ENCODE measurements at places on chromosomes 11 and 22. TPM values are rescaled to one million over a fixed set of nuclear protein-coding genes. Genes with fewer than 3 reads are reported as not detected.

The TNNT3 gene
- total RNA-seq, result not detected

The ABCC8 gene
- total RNA-seq, result not detected

The CACNA1I gene
- total RNA-seq, result not detected

The TRIOBP gene
- 141 TPM for total RNA-seq

The TMEM45B gene
- 1.5 TPM for total RNA-seq

The EFCAB6 gene
- 0.22 TPM for total RNA-seq

The OR51I1 gene
- total RNA-seq, result not detected

The BBS1 gene
- 15.0 TPM for total RNA-seq

The THAP12 gene
- 30.6 TPM for total RNA-seq

The SLC22A12 gene
- total RNA-seq, result not detected

The TRIM49 gene
- not detected for total RNA-seq

The TIMP3 gene
- total RNA-seq, result 523 TPM

The PCNX3 gene
- total RNA-seq, result 11.4 TPM
